GM12891 (cell line): ENCODE measurements at places on chromosomes 2 and 18.
A peak's percentile ranks its signal among the peaks of the same experiment; 100 is the strongest.

- DNase-seq: no peak
Observed at GRCh38 chr2:75493230-75493629, 67.5 kb downstream of the EVA1A start.

- DNase-seq: no peak
Observed at GRCh38 chr2:240060977-240061591, 7.8 kb upstream of the OR6B3 start.

GRCh38 chr2:149715005-149715592, 127.5 kb upstream of the MMADHC start:
- no peak for DNase-seq

DNA sequence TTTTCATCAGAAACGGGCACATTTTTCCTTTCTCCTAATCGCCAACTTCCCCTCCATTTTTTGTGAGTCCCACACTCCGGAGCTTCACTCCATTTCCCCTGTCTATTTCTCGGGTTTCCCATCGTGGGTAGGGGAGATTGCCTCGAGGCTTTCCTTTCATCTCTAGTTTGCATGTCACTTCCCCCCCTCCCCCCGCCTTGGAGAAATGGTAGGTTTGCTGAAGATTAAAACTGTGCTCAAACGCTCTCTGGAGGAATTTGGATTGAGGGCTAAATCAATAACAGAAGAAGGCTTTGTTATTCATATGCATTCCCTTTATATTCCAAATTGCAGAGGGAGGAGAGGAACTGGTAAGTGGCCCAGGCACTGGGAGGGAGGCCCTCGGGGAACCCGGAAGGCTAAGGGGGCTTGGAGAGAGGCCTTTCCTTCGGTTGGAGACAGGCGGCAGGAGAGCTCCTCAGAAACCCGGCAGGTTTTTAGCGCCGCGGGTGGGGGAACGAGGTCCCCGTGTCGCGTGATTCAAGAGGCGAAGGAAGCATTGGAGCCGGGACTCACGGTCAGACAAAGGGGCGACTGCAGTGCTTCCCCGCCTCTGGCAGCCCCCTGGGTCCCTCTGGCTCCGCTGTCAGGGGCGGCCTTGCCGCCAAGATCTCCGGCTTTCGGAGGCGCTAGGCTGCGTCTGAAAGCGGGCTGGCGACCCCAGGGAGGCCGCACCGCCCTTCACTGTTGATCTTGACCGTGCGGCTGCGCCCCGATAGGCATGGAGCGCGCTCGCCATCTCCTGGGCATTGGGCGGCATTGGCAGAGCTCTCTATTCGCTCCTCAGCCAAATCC, 2.4 kb upstream of the HOXD12 start:
- DNase-seq: peak; percentile 76

DNA sequence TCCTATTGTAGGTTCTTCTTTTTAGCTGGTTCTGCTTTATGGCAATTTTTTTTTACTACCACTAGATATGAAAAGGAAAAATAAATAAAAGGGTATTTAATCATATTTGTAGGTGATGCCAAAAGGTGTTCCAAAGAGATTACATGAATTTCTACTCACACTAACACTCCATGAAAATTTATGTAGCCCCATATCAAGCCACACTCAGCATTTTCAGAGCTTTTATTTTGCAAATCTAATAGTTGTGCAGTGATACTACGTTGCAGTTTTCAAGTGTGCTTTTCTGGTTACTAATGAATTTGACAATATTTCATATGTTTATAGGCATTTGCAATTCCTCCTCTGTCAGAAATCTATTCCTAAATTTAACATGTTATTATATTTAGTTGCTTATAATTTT, 363.9 kb upstream of the TMEFF2 start:
- no peak for DNase-seq
